Activated T-helper 2 cell treated with anti-CD3 and anti-CD28 coated beads, Interferon-gamma antibody, Interleukin-2, Interleukin-4, amounts not matched to agents 10 μg/mL and 5 μg/mL and 100 μg/mL, durations not matched to agents 14 hours and 24 hours and 36 hours (primary cell): ENCODE measurements at places on chromosomes 4 and X. TPM values are rescaled to one million over a fixed set of nuclear protein-coding genes. Genes with fewer than 3 reads are reported as not detected.

- DNase-seq: peak; percentile 41
Observed at GRCh38 chrX:40094041-40094899, 3.5 kb downstream of the BCOR start.

- no peak for DNase-seq
Observed at GRCh38 chr4:131459430-131460101, 1689.5 kb upstream of the PCDH10 start.

GRCh38 chrX:10519761-10520160 is 100.6 kb downstream of the MID1 start:
- no peak for DNase-seq

DNA sequence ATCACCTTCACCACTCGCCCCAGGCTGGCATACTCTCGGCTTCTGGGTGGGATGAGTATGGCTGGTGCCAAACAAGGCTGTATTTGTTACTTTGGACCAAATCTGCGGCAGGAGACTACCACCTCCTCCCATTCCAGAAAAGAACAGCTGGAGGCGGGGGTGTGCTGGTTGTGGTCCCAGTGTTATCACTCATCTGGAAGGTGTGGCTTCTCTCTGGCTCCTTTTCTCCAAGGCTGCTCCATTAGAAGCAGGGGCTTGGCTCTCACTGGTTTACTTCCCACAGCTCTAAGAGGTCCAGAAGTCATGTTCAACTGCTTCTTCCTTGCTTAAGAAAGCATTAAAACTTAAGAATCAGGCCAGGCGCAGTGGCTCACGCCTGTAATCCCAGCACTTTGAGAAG is 2.6 kb upstream of the TRIML2 start:
- no peak for DNase-seq

DNA sequence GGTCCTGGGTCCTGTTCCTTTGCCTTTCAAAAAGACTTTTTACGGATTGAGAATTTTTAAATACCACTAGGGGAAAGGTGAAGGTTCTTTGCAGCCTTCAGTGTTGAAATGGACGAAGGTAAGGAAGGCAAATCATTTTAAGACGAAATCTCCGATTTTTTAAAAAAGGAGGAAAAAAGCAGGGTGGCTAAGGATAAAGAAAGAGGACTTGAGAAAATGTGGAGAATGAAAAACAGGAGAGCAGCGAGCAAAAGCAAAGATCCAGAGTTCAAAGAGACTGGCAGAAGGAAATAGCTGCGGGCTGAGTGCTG is 314 bp downstream of the EPHA5 start:
- no peak for DNase-seq

- DNase-seq: no peak
Observed at GRCh38 chr4:85807247-85807950, 332.4 kb downstream of the ARHGAP24 start.

DNA sequence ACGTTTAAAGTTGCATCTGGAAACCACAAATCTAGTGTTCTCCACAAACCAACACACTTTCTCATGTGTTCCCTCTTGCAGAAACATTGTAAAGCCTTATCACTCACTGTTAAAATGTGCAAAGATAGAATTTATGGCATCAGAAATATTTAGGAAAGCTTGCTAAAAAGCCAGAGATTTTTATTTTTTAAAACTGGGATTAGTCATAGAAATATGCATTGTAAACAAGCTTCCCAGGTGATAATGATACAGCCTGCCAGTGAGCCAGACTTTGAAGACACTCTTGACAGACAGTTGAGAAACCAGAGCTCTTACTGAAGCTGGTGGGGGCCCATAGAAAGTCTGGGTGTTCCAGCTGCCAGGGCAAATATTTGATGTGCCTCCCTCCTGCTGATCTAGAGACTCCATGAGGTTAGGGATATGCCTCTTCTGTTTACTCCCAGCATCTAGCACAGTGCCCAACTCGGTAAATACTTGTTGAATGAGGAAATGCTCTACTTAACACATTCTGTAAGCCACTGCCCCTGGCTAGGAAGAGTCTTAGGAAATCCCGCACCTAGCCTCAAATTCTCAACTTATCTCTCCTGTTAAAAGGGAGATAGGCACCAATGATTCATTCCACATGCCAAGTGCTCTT is 179.0 kb upstream of the RASGEF1B start:
- no peak for DNase-seq

DNA sequence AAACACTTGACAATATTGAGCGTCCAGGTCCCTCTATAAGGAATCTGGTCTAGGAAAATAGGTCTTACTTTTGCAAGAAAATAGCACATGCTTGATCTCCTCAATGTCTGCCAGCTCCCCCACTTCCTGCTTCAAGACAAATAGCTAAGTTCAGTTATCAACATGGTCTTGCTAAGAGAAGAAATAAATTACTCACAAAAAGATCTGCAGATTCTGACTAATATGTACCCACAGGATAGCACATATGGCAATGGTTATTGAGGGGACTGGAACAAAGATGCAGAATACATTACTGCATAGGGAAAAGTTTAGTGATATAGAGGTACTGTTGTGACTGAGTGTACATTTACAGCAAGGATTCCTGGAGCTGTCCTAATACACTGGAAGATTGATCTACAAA is 457.5 kb upstream of the GRID2 start:
- DNase-seq: no peak

GRCh38 chr4:123159479-123159878 is 237.1 kb upstream of the NUDT6 start:
- DNase-seq: no peak

- no peak for DNase-seq
Observed at GRCh38 chr4:40991908-40992307, 222.4 kb downstream of the APBB2 start.

DNA sequence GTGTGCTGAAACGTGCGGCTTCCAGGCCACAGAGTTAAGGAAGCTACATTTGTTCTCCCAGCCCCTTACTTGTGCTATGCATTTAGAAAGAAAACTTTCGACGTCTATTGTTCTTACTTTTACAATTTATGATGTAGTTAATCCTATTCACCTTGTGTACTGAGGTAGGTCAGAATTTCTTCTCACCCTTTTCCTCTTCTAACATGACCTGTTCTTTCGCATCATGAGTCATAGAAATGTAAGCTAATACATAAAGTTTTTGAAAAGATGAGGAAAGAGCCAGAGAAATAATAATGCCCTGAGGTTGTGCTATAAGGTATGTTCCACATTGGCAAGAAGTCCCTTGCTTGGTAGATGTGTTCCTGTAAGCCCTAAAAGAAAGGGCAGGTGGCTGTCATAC is 298.3 kb downstream of the TRIML1 start:
- DNase-seq: no peak

- DNase-seq: no peak
Observed at GRCh38 chrX:18938710-18939109, 45.2 kb downstream of the PHKA2 start.

GRCh38 chr4:67751260-67751659 is 2.9 kb downstream of the GNRHR start:
- no peak for DNase-seq

DNA sequence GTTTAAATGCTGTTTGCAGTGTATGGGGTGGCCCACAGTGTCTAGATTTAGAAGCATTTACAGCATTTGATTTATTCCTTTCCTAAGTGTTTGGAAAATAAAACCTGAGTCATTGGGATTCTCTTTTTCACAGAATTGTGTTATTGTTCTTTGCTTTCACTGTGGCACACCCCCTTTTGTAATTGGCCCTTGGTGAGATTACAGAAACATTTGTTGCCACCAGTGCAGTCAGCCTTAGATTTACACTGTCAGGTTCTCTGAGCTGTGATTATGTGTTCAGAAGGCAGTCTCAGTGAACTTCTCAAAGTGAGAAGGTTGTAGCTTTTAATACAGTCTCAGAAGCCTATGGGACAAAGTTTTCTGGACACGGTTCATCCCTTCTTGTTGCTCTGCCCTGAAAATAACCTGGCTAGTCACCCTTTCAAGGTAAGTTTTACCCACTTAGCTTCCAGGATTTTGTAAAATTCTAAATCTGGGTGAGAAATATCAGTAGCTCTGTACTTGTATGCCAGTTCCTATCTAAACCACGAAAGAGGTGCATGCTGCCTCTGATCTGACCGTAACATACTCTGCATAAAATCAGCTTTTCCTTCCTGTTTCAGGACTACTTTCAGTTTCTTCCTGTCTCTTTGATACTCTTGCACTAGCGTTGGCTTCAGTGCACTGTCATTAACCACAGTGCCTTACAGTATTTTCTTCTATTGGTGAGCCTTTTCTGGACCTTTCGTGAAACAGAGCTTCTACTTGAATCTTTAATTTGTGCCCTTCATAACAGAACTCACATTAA is 12.6 kb downstream of the RUFY3 start:
- DNase-seq: peak; percentile 41

- no peak for DNase-seq
Observed at GRCh38 chr4:145213245-145213644, 32.9 kb upstream of the OTUD4 start.

Gene MAOB
- 10.3 and 11.6 TPM in 2 replicates for total RNA-seq

Gene CSAG3
- not detected in 2 replicates for total RNA-seq

Gene SULT1E1
- not detected in 2 replicates for total RNA-seq

Gene ARR3
- total RNA-seq: not detected in 2 replicates

Gene PPA2
- total RNA-seq: 75.9 and 77.6 TPM in 2 replicates

Gene ZNF674
- total RNA-seq: 2.4 and 2.5 TPM in 2 replicates
